H1 (cell line): ENCODE measurements at places on chromosomes 4 and X. TPM values are rescaled to one million over a fixed set of nuclear protein-coding genes. Genes with fewer than 3 reads are reported as not detected.
A peak's percentile ranks its signal among the peaks of the same experiment; 100 is the strongest.

SRPX gene
- total RNA-seq, result 10.4 TPM in 2 replicates

SSX4B gene
- total RNA-seq, result 0.32 TPM in 1 of 2 replicates, not detected in the other

ASIC5 gene
- total RNA-seq, result not detected in 2 replicates

NDP gene
- total RNA-seq, result 0.29 and 0.82 TPM in 2 replicates

PAGE5 gene
- not detected in 2 replicates for total RNA-seq

VSIG1 gene
- total RNA-seq, result 1.6 and 2.2 TPM in 2 replicates

SLC38A5 gene
- total RNA-seq, result 70.9 and 73.8 TPM in 2 replicates

- no peak for DNase-seq
Observed at GRCh38 chr4:167102475-167102874, 131.8 kb downstream of the SPOCK3 start.

DNA sequence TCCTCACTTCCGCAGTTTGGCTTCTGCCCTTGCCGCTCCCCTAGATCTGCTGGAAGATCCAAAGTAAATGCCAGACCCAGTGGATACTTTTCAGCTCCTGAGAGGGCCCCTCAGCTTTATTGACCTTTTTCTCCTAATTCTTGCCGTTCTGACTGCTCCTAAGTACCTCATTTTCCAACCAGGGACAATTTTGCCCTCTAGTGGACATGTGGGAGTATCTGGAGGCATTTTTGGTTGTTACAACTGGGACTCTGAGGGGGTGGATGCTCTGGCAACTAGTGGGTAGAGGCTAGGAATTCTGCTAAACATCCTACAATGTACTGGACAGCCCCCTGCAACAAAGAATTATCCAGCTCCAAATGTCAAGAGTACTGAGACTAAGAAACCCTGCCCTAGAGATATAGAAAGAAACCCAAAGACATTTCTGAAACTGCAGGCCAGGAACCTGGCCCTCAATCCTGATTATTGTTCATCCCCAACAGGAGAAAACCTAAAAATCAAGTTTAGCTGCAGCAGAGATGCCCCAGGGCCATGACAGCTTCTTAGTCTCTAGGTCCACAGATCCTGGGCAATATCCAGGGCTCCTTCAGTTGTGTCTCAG lies 3.4 kb downstream of the TEX13B start:
- DNase-seq, result no peak

GRCh38 chrX:47232803-47233332 lies at the start of gene USP11:
TSS of gene USP11 (plus strand) at chrX:47233009. CDS start at chrX:47233044, 35 bp downstream.
- peak; percentile 55 for DNase-seq

DNA sequence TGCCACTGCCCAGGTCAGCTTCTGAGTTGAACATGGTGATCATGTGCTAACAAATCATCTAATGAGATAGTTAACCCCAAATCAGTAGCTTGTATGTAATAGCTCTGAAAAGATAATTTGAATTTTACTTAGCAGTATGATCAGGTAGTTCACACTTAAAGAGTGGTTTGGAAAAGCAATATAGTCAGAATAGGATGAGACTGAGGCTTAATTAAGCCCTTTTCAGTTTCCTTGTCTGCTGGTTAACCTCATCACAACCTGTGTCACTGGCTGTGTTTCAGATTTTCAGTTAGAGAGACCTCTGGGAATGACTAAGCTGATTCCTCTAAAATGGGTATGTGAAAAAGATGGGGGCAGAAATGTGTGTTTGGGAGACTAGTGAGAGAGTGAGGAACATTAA lies 38.1 kb downstream of the GPR174 start:
- no peak for DNase-seq

- DNase-seq, result peak; percentile 71
Observed at GRCh38 chrX:119273420-119274192, 37.5 kb downstream of the PGRMC1 start.

DNA sequence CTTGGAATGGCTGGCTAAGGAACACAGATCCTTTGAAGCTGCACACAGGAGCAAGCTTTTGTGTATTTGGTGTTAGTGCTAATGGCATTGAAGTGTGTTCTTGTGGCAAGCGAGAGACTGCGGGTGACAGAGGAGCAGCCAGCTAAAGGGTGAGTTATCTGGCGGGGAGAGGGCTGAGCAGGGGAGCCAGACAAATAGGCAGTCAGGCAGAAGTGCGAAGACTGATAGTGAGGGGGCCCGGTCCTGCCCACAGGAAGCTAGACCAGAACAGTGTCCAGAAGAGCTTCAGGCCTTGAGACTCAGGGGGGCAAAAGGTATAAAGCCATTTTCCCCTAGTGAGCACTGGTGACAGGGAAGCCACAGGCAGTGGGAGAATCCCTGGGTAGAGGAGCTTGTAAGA lies 49.6 kb upstream of the MAMLD1 start:
- no peak for DNase-seq

DNA sequence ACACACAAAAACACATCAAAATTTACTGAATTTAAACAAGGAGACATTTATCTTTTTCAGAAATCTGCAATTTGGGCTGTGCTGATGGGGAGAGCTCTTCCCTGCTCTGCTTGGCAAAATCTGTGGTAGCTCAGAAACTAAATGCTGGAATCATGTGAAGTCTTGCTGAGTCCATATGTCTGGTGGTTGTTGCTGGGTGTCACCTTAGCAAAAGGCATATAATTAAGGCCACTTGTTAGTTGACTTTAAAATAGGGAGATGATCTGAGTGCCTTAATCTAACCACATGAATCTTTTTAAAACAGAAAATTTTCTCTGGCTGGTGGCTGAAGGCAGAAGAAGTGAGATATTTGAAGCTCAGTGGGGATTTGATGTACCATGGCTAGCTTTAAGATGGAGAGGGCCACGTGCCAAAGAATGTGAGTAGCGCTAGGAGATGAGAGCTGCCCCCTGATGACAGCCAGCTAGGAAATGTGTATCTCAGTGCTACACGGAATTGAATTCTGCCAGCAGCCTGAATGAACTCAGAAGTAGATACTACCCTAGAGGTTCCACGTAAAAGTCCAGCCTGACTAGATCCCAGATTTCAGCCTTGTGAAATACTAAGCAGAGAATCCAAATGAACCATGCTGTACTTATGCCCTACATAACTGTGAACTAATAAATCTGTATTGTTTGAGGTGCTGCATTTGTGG lies 7.6 kb upstream of the GUF1 start:
- DNase-seq, result no peak
